ENCODE measurements at places on chromosomes 3 and 15.

DNA sequence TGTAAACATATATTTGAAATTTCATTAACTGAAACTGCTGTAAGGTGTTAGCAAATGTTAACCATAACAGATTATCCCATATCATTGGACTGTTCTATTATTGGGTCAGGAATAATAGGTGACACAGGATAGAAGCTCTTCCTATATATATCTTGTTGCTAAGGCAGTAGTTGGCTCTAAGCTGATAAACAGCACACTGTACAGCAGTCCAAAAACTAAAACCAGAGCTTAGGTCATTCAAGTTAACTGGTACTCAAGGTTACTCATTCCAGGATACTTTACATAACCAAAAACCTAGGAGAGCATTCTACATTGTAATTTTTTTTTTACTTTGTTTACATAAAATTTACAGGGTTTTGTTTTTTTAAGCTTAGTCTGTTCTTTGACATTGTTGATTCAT lies 8.9 kb downstream of the DNAJC19 start:
- DNase-seq: no peak

- no peak for DNase-seq
These were observed 66.4 kb upstream of the TJP1 start for GRCh38 chr15:29888646-29889045.

- DNase-seq: no peak
These were observed 323.5 kb downstream of the ULK4 start for GRCh38 chr3:41638381-41638780.

GRCh38 chr15:69546182-69546581 lies 93.6 kb downstream of the RPLP1 start:
- DNase-seq: no peak

- DNase-seq: no peak
These were observed 215.9 kb downstream of the GBE1 start for GRCh38 chr3:81545572-81545971.

DNA sequence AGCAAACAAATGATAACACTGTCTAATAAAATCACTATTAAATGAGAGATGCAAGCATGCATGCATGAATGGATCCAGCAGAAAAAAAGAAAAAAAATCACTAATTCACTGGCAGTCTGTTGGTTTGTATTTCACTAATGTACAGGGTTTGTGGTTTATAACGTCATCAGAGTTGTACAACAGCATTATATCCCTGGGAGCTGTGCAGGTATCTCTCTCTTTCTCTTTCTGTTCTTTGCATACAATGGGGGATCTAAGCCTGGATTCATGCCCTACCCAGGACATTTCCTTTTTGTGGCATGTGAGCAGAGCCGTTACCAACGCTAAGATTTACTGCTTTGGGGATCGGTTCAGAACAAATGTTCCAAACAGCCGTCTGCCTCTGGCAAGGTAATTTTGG lies 229.5 kb downstream of the SOX2 start:
- DNase-seq: peak; percentile 89

GRCh38 chr3:144314946-144315345 lies 343.3 kb downstream of the DIPK2A start:
- peak; percentile 7 for DNase-seq

- DNase-seq: no peak
These were observed 269.4 kb upstream of the ZPLD1 start for GRCh38 chr3:102165367-102165766.

DNA sequence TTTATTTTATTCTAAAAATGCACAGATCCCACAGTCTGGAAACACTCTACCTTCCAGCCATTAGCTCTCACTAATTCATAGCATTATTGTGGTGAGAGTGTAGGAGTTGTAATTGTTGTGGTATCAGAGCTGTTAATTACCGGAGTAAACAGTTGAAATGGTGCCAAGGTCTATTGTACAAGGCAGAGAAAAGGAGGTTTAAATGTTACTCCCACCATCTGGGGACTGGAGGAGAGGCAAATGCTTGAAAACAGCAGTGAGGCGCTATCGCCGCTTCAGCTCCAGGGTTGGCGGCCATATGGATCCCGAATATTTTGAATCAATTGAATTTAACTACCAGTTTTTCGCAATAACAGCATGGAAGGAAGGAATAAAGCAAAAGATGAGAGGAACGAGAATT lies 113.1 kb upstream of the C15orf61 start:
- peak; percentile 82 for DNase-seq

- no peak for DNase-seq
These were observed 59.9 kb downstream of the MESD start for GRCh38 chr15:80929689-80930088.

GRCh38 chr15:82113106-82113715 lies 67.4 kb upstream of the MEX3B start:
- no peak for DNase-seq

- DNase-seq: no peak
These were observed 27.4 kb upstream of the FURIN start for GRCh38 chr15:90840954-90841353.

DNA sequence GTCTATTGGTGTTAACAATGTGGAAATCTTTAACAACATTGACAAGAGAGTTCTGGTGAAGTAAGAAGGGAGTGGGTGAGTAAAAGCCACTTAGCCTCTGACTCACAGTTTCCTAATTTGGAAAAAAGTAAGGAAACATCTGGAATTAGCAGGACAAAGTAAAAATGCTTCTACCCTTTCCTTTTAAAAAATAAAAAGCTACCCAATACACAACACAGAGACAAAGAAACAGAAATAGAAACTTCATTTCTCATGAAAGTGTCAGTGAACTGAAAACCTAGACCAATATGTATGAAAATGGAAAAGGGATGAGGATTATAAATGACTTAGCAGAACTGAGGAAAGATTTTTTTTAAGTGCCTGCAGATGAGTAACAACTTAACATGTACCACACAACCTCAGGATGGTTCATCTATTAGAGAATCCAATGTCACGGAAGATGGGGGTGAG lies 65.4 kb downstream of the SSR3 start:
- DNase-seq: no peak

DNA sequence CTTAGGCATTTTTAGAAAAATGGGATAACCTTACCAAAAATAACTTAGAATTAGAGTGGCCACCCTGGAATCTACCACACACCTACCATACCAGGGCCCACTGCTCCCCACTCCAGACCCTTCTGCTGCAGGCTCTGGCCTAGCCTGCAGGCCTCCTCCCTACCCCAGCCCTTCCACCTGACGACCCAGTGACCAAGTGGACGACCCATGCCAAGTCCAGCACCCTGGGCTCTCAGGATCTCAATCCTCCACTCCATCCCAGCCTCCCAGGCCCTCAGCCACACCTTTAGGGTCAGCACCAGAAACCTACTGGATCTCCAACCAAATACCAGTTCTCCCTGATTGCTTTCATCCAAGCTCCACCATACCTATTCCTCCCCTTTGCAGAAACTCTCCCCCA lies 145.8 kb downstream of the TPRA1 start:
- no peak for DNase-seq

- DNase-seq: no peak
These were observed 9.0 kb upstream of the COPG1 start for GRCh38 chr3:129240436-129240835.

- DNase-seq: no peak
These were observed 660.1 kb upstream of the SGO1 start for GRCh38 chr3:20846066-20846465.

- DNase-seq: peak; percentile 66
These were observed 12.9 kb downstream of the B3GNT5 start for GRCh38 chr3:183265834-183266417.

DNA sequence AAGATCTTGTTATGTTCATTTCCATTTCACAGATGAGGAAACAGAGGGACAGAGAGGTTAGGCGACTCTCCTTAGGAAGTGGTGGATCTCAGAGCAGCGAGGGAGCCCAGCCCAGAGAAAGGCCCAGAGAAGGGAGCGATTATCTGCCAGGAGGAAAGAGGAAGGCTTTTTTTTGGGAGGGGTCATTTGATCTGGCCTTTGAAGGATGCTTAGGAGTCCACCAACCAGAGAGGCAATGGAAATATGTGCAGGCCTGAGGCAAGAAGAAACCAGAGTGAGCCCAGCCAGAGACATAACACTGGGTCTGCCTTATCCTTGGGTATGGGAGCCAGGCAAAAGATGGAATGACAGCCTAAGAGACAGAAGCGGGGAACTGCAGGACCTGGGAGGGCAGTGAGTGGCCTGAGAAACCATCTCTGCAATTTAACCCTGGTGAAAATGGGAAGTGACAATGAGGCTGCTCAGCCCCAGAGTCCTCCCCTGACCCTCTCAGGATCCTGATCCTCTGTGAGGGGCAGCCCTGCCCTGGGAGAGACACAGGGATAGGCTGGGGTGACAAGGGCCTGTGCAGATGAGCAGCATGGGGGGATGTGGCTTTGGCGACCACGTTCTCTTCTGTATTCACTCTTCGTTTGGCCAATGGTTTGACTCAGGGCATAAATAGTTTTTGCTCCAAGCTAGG lies 163.2 kb downstream of the WNT7A start:
- DNase-seq: no peak

GRCh38 chr3:162699291-162699690 lies 1202.7 kb downstream of the OTOL1 start:
- DNase-seq: peak; percentile 42

DNA sequence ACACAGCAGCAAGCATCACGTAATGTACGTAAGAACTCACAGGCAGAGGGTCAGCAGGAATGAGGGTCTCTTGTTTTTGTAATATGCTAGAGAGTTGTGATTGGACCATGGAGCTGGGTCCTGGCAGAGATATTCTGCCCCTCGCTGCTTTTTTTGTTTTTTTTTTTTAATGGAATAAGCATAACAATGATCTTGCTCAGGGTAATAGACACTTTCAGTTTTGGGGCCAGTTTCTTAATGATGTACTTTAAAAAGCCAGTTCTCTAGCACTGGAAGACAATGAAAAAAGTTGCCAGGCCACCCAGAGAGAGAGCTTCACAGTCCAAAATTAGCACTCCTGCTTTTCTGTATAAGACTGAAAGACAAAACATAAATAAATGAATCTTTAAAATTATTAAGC lies 29.0 kb upstream of the PLSCR4 start:
- no peak for DNase-seq

GRCh38 chr15:95840004-95840403 lies 490.5 kb upstream of the NR2F2 start:
- no peak for DNase-seq

- no peak for DNase-seq
These were observed 57.1 kb downstream of the DHX30 start for GRCh38 chr3:47859956-47860605.

DNA sequence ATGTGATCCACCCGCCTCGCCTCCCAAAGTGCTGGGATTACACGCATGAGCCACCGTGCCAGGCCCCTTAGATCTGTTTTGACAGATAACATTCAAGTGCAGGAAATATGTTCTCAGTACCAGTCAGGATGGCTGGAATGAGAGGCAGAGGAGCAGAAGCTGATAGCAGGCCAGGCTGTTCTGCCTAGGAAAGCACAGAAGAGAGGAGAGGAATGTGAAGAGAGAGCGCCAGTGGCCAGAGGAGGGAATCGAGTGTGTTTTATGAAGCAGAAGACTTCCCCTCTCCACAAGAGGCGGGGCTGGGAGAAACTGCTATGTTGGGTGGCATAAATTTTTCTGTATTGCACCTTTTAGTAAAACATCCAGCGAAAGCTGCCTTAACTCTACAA lies 32.0 kb upstream of the RYK start:
- no peak for DNase-seq

DNA sequence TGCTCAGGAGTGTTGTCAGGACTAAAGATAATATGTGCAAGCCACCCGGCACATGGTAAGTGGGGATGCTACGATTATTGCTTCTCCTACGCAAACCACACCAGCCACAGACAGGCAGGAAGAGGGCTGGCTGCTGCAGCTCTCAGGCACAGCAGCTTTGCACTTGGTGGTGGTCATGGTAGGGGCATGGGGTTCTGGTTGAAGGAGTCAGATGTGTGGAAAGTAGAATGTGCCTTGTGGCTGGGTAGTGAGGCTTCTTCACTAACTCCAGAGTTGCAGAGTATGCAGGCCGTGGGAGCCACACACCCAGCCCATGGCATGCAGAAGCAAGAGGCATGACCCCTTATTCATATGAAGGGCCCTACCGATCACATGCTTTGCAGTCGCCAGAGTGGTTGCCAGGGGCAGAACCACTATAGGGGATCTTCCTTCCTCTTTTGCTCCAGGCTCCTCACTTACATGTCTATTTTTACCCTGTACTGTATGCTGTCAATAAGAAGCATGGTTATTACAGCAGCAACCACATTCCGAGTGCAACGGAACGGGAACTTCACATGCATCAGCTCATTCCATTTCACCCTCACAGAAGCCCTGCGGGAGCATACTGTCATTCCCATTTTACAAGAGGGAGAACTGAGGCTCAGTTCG lies 59.2 kb upstream of the HERC1 start:
- DNase-seq: no peak

DNA sequence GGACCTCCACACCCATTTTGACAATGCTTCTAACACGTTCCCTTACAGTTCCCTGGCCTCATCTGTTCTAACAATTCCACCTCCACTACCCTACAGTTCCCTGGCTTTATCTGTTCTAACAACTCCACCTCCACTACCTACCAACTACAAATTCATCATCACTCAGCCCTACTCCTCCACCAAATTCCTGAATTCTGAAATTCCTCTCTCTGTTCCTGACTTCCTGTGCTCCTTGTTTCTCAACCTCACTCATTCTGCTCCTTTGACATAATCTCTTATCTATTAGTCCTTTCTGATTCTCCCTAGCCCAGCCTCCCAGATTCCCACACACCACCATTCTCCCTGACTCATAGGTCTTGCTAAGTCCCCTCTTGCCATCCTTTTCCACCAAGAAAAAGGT lies 22.5 kb downstream of the UPK1B start:
- no peak for DNase-seq

DNA sequence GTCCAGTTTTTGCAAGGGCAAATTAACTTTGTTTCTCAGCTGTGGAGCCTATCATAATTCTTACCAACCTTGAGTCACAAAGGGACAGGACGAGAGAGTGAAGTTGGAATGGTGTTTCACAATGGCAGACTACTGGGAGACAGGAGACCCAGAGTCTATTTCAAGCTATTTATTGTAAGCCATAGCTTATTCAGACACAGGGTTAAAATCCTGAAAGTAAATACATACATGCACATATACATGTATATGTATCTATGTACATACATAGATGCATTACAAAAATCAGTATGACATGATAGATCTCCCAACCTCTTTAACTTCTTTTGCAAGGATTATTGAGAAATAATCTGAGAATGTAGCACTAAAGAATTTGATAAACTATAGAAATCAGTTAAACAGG lies 86.3 kb downstream of the DNAJC13 start:
- DNase-seq: no peak

- DNase-seq: peak; percentile 25
These were observed 2.3 kb upstream of the UACA start for GRCh38 chr15:70765504-70766281.

DNA sequence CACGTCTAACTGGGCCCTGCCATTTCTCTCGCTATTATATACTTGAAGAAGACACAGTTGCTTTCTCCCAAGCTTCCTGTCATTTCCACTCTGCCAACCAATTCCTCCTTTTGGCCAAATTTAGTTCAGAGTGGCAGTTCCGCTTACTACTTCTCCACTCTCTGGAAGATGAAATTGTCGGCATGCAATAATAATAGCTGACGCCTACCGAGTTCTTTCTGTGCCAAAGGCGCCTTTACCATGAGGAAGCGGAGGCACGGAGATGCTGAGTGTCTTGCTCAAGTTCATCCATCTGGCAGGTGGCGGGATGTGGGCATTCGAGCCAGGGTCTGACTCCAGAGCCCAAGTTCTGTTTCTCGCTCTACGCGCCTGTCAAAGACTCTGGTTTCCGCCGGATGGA lies 14.6 kb upstream of the NRROS start:
- DNase-seq: no peak

GRCh38 chr3:141659821-141660613 lies 78.1 kb upstream of the RNF7 start:
- peak; percentile 92 for DNase-seq

GRCh38 chr3:194787072-194787471 lies 101.4 kb downstream of the FAM43A start:
- no peak for DNase-seq
